Left renal cortex interstitium (tissue), 4 donors: ENCODE measurements at places on chromosomes 7 and 10. TPM values are rescaled to one million over a fixed set of nuclear protein-coding genes. Genes with fewer than 3 reads are reported as not detected.
A peak's percentile ranks its signal among the peaks of the same experiment; 100 is the strongest.

GRCh38 chr10:117503244-117504205 lies 39.0 kb upstream of the EMX2 start:
- peak; percentile 23 for DNase-seq

DNA sequence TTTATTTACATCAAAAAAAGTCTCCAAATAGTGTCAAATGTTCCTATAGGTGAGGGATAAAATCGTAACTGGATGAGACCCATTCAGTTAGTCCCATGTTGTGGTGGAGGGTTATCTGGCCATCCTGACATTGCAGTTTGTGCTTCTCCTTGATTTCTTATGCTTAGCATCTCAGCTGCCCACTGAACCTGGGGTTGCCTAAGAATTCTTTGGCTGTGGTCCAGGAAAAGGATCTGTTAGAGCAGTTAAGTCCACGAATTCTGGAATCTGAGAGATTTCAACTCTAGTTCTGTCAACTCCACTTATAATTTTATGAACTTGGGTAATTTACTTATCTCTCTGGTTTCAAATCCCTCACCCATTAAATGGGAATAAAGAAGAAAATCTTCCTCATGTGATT lies 1673.4 kb downstream of the REEP3 start:
- no peak for DNase-seq

GRCh38 chr7:157488966-157489365 lies 152.2 kb downstream of the DNAJB6 start:
- DNase-seq = no peak

The DYDC2 gene
- polyA plus RNA-seq = 1.4 TPM

- DNase-seq = no peak
These were observed 433.0 kb downstream of the ANKRD7 start for GRCh38 chr7:118657391-118658005.

GRCh38 chr7:8480527-8480926 lies 47.1 kb downstream of the NXPH1 start:
- DNase-seq = no peak

- DNase-seq = peak; percentile 34
These were observed 65.8 kb upstream of the PRSS58 start for GRCh38 chr7:142323706-142324105.

- DNase-seq = no peak
These were observed 97.9 kb upstream of the KLF14 start for GRCh38 chr7:130831817-130832481.

GRCh38 chr7:112195717-112196116 lies 10.5 kb downstream of the DOCK4 start:
- DNase-seq = no peak

The MYL7 gene
- 1.1 TPM for polyA plus RNA-seq

DNA sequence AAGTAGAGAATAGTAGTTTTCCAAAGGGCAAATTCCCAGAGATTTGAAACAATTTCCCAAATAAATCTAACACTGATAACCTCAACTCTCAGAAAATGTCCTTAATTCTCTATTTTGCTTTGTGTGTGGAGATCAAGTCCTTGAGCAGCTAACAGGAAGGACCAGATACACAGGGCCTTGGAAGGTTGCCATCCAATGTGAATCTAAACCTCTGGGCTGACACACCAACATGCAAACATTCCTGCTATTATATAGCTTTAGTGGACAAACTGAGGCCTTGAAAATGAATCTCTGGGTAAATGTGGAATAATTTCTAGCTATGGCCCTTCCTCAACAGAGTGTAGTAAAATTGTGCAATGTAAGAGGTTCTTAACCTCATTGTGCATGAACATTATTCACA lies 44.1 kb upstream of the PARD3 start:
- no peak for DNase-seq

DNA sequence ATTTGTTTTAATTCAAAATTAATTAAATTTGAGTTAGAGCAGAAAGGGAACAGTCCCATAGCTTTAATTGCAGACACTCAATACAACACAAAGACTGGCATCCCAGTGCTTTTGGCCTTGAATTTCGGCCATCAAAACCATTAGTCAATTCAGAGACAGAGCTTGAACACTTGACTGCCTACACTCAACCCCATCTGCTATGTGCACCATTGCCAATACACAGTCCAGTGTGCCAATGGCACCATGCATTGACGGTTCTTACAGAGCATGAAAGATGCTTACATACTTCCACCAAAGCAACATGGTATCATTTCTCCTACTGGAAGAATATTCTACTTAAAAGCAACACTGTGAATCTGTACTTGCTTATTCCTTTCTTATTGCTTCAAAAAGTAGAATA lies 43.6 kb upstream of the LRRTM3 start:
- DNase-seq = no peak

DNA sequence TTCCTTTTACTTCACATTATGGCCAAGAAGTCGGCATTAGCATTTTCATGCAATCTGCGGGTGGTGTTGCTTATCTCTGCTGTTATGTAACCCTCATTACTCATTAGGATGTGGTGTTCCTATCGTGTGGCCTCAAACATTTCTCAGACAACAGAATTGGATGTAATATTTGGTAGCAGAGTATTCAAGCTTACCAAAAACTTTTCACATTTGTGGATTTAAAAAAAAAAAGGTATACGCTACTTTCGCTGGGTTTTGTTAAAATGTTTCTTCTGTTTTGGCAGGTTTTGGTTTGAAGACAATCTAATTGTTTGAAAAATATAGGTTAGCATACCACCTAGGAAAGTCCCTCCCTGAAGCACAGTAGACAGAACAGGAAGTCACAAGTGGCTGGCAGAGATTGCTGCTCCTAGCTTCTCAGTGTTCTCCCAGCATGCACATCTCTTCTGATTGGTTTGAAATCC lies 128.8 kb downstream of the GATA3 start:
- DNase-seq = no peak

DNA sequence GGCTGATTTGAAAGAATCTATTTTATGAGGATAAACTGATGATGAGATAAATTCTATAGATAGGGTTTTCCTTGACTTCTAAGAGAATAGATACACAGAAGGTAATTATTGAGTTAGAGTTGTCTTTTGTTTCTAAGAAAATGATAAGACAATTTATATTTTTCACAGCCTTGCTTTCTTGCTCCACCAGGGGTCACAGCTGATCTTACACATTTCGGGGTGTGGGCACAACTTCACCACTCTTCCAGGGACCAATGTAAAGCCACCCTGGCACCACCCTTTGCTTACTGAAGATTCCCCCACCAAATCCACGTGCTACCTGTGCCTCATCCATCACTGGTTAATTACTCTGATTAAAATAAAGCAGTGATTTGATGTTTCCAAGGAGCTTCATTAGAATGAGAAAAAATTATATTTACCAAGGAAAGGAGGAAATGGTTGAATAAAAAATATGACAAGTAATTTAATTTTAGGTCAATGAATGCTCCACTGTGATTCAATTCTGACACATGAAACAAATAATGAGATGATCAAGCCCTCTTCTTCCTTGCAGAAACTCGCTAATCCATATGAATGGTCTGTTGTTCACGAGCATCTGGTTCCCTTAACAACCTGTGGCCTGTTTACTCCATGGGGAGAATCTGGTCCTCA lies 177.3 kb upstream of the TNS3 start:
- no peak for DNase-seq

The MMD2 gene
- 0.17 TPM for polyA plus RNA-seq

GRCh38 chr10:129869596-129870473 lies 94.2 kb downstream of the EBF3 start:
- DNase-seq = no peak

GRCh38 chr10:34076443-34076842 lies 738.7 kb downstream of the PARD3 start:
- no peak for DNase-seq

- DNase-seq = no peak
These were observed 221.4 kb upstream of the NFE2L3 start for GRCh38 chr7:25930492-25931048.

DNA sequence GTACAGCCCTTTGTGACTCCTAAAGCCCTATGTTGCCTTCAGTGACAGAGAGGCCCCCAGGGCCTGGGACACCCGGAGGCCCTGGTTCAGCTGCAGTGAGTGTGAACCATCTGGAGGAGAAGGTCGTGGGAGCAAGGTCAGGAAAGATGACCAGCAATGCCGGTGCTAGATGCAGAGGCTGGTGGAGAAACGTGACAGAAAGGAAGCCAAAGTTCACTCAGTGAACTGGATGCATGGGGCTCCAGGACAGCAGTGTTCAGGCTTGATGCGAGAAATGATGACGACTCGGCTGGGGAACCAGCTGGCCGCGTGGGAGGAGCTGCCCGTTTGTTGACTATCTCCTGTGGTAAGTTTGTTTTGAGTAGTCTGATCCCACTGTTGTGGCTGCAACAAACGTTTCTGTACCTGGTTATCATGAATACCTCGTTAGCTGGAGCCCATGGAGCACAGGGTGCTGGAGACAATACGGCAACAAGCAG lies 54.1 kb upstream of the MKRN1 start:
- DNase-seq = no peak

The TAS2R38 gene
- polyA plus RNA-seq = not detected

The CCDC146 gene
- polyA plus RNA-seq = 18.1 TPM

- DNase-seq = no peak
These were observed 160.5 kb upstream of the FERD3L start for GRCh38 chr7:19305698-19306097.

GRCh38 chr10:74194999-74195398 lies 44.0 kb downstream of the ADK start:
- no peak for DNase-seq

GRCh38 chr10:18179891-18180290 lies 39.7 kb downstream of the CACNB2 start:
- DNase-seq = no peak

- DNase-seq = no peak
These were observed 384.4 kb upstream of the SHH start for GRCh38 chr7:156196649-156197048.

DNA sequence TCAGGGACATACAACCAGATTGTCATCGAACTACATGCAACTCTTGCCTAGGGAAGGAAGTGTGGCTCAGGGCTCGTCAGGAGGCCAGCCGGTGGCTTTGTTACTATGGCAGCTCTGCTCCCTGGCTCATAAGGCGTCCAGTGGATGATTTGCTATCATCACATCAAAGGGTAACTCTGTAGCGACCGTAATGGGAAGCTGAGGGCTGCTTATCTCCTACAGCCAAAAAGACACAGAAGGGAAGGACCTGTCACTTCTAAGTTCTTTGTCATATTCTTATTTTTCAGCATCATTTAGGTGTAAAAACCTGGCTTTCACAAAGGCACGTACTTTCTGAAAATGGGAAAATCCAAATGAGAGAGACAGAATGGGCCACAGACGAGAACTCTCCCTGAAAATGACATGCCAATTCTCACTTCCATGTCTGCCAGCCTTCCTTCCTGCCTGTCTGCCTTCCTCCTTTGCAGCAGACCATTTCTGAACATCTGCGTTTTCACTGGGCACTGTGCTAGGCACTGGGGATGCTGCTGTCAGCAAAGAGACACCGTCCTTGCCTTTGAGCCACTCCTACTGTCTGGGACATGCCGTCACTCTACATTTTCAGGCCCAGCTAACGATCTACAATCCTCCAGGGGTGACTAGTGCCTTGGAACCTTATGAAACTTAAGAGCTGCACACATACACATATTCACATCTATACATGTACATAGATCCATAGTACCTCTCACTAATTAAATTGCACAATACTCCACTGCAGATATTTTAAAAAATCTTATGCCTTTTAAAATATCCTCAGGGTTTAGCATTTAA lies 26.9 kb downstream of the ENKUR start:
- DNase-seq = no peak

GRCh38 chr10:106216085-106216484 lies 948.4 kb downstream of the SORCS1 start:
- no peak for DNase-seq

The TBX20 gene
- not detected for polyA plus RNA-seq

The SUN1 gene
- polyA plus RNA-seq = 107 TPM

The MUC3A gene
- 0.51 TPM for polyA plus RNA-seq

The KIF20B gene
- polyA plus RNA-seq = 16.2 TPM

The EVX1 gene
- polyA plus RNA-seq = 0.06 TPM

The AGR3 gene
- 2.4 TPM for polyA plus RNA-seq

DNA sequence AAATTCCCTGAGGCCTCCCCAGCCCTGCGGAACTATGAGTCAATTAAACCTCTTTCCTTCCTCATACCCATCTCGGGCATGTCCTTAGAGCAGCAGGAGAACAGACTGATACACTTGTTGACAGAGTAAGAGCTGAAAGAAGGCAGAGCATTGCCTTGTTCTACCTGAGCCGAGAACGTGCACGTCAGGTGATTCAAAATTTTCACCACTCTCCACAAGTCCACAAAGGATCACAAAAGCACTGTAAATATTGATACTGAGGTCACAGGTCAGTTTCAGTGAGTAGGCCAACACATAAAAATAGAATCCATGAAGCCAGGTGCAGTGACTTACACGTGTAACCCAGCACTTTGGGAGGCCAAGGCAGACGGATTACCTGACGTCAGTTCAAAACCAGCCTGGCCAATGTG lies 27.8 kb downstream of the DCLRE1C start:
- no peak for DNase-seq

The PRKAR2B gene
- 39.0 TPM for polyA plus RNA-seq

The FBXW4 gene
- 51.1 TPM for polyA plus RNA-seq

The CPXM2 gene
- 6.7 TPM for polyA plus RNA-seq

DNA sequence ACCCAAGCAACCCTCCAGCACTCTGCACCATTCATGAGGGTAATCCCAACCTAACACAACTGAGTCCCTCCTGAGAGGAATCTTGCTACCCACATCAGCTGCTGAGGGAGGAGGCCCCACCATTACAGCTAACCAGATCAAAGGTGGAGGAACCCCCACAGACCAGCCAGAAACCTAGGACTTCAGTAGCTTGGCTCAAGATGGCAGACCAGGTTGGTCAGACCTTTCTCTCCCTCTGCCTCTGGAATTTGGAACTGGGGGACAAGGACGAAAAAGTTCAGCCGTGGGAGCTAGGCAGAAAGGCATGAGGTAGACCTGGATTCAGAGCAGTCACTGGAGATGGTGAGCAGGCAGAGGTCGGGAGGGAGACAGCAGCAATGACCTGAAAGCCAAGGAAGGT lies 101.3 kb upstream of the CACUL1 start:
- DNase-seq = no peak

DNA sequence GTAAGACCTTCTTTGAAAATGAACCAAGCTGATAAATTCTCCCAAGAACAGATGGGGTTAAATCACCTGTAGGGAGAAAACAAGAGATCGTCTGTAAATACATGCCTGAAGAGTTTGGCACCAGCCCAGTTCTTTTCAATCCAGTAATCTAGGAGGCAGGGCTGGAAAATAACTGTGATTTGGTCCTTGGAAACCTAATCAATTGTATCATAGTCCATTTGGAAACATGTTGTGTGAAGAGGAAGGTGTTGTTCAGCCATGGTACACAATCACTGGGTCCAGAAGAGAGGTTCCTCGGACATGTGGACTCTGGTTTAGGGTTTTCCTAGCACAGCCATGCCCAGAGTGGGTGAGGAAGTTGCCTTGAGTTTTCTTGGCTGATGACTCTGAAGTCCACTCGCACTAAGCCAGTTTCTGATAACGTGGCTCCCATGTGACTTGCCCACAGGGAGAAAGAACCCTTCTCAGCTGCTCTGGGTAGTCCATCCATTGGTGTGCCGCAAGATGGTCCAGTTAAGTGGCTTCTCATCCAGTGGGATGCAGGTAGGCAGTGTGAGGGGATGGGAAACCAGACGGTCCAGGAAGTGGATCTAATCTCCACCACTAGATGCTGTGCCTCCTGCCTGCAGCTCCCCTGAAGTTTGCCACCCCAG lies 5.1 kb downstream of the BLNK start:
- DNase-seq = no peak

The PTPRN2 gene
- 7.5 TPM for polyA plus RNA-seq

The NPSR1 gene
- polyA plus RNA-seq = not detected

- DNase-seq = no peak
These were observed 7.7 kb upstream of the COBL start for GRCh38 chr7:51324206-51324898.
